ENCODE measurements at places on chromosomes 11 and 22. TPM values are rescaled to one million over a fixed set of nuclear protein-coding genes. Genes with fewer than 3 reads are reported as not detected.

Gene LSP1
- 0.96 TPM for polyA plus RNA-seq

Gene OR8A1
- polyA plus RNA-seq: not detected

Gene CRYBA4
- 1.2 TPM for polyA plus RNA-seq

Gene KDM4D
- polyA plus RNA-seq: 1.4 TPM

Gene IFITM10
- not detected for polyA plus RNA-seq

Gene OR5T2
- not detected for polyA plus RNA-seq

Gene OR52N4
- polyA plus RNA-seq: not detected

Gene RFPL3
- not detected for polyA plus RNA-seq

Gene FAM111B
- polyA plus RNA-seq: 28.2 TPM

Gene ELF5
- not detected for polyA plus RNA-seq

Gene KIRREL3
- polyA plus RNA-seq: 0.13 TPM

Gene APOC3
- polyA plus RNA-seq: not detected

Gene C11orf65
- 0.64 TPM for polyA plus RNA-seq

Gene SSTR3
- polyA plus RNA-seq: not detected

Gene FGF4
- polyA plus RNA-seq: 4.1 TPM

Gene PC
- polyA plus RNA-seq: 18.9 TPM

Gene TLCD5
- 5.2 TPM for polyA plus RNA-seq

Gene ZNF280A
- polyA plus RNA-seq: not detected

Gene OR6A2
- polyA plus RNA-seq: 0.07 TPM

Gene MAP6
- polyA plus RNA-seq: 0.31 TPM

Gene MS4A3
- not detected for polyA plus RNA-seq

Gene MRGPRX3
- polyA plus RNA-seq: not detected

Gene OR5B21
- polyA plus RNA-seq: not detected

Gene C11orf16
- 0.31 TPM for polyA plus RNA-seq

Gene TENM4
- 7.3 TPM for polyA plus RNA-seq

Gene ZFTA
- 8.3 TPM for polyA plus RNA-seq

Gene OR51B2
- polyA plus RNA-seq: not detected

Gene PTPRCAP
- polyA plus RNA-seq: 2.7 TPM

Gene GALNT18
- polyA plus RNA-seq: 4.3 TPM

Gene TIMP3
- 4.3 TPM for polyA plus RNA-seq

Gene MS4A15
- 0.14 TPM for polyA plus RNA-seq

Gene OR2AT4
- polyA plus RNA-seq: not detected

Gene TUBA8
- 0.48 TPM for polyA plus RNA-seq
